Activated naive CD8-positive, alpha-beta T cell treated with anti-CD3 and anti-CD28 coated beads for 36 hours (primary cell): ENCODE measurements at places on chromosomes 7 and 10. TPM values are rescaled to one million over a fixed set of nuclear protein-coding genes. Genes with fewer than 3 reads are reported as not detected.

DNA sequence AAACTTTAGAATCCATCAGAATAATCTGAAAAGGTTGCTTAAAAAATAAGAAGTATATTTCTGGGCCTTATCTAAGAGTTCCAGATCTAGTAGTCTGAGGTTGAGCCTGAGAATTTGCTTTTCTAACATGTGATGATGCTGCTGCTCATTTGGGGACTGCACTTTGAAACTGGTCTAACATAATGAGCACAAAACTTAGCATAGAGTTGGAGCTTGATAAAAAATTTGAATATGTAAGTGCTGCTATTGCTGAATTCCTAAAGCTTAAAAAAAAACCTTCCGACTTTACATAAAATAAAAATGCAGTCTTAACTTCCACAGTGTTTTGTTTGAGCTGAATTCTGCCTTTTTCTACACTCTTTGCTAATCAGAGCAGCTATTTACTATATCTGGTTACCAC lies 48.8 kb downstream of the GLCCI1 start:
- peaks cover 7% of the 10 kb centered on the region for H3K36me3 ChIP-seq
- no peaks in the 10 kb centered on the region for H3K27me3 ChIP-seq
- no peak overlapping the region for H3K4me3 ChIP-seq
- peaks cover 36% of the 10 kb centered on the region for H3K4me1 ChIP-seq
- no peak for DNase-seq

DNA sequence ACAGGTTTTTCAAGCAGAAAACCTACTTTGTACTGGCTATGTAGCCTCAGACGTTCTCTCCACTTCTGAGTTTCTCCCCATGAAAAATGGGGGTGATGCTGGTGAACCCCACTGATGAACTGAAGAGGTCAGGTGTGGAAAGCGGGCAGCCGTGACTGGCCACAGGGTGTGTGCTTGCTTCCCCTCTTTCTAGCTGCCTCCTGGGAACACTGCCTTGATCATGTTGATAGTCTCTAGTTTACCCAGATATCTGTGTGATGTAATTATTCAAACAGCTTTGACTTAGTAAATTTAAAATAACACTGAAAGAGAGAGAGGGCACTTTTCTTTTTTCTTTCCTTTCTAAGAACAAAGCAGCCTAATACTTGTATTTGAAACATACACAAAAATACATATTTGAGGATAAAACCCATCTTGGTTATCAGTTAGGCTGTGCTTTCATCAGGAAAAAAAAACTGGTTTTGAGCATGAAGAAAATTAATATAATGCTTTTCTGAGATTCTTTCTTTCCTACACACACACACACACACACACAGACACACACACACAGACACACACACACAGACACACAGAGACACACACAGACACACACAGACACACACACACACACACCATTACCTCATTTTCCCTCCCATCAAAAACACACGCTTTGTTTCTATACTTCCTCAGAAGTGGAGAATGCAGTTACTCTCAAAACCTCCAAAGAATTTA lies 76.7 kb downstream of the MACC1 start:
- DNase-seq, result no peak
- no peak overlapping the region for H3K27ac ChIP-seq
- H3K4me3 ChIP-seq, result no peak overlapping the region
- H3K36me3 ChIP-seq, result no peaks in the 10 kb centered on the region
- H3K27me3 ChIP-seq, result peaks cover 4% of the 10 kb centered on the region

The AMZ1 gene
- 0.04 TPM for total RNA-seq

The AOC1 gene
- not detected for total RNA-seq

DNA sequence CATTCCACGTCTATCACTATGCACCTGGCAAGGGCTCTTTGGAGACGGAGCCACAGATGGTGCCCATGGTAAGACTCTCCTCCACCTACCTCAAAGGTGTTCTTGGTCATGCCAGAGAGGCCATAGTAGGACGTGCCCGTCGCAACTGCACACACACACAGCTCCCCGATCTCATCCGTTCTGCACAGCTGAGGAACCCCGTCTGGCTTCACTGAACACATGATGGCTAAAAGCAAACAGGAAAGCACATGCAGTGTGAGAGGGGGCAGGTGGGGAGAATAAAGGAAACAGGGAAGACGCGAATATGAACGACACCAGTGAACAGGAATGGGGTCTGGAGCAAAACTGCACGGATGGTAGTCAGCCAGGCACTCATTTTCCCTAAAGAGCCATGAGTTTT lies 230.9 kb downstream of the ZMYND11 start:
- no peak overlapping the region for H3K27ac ChIP-seq
- H3K4me3 ChIP-seq, result no peak overlapping the region
- no peaks in the 10 kb centered on the region for H3K27me3 ChIP-seq
- no peak for DNase-seq

The ANKRD1 gene
- total RNA-seq, result not detected

GRCh38 chr10:76009531-76009930 lies 578.1 kb downstream of the LRMDA start:
- no peaks in the 10 kb centered on the region for H3K27me3 ChIP-seq
- H3K36me3 ChIP-seq, result no peaks in the 10 kb centered on the region
- DNase-seq, result no peak
- no peaks in the 10 kb centered on the region for H3K4me1 ChIP-seq
- H3K27ac ChIP-seq, result no peak overlapping the region

GRCh38 chr7:137402536-137403352 lies 59.2 kb upstream of the PTN start:
- no peaks in the 10 kb centered on the region for H3K27me3 ChIP-seq
- no peaks in the 10 kb centered on the region for H3K36me3 ChIP-seq
- no peaks in the 10 kb centered on the region for H3K4me1 ChIP-seq
- no peak for DNase-seq

DNA sequence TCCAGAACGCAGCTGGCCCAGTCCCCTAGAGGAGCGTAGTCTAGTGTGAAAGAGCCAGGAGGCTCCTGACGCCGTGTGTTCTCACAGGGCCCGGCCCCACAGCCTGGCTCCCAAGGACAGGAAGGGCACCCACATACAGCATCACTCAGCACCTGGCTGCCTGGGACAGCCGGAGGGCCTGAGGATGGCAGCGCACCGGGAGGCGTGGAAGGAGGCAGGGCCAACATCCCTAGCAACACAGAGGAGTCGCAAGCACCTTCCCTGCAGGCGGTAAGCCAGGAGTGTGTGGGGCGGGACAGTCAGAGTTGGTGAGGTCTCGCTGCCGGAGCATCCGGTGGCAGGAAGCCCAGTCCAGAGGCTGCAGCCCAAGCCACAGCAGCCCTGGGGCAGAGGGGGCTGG lies 125.8 kb downstream of the MAD1L1 start:
- peaks cover 11% of the 10 kb centered on the region for H3K36me3 ChIP-seq
- no peak overlapping the region for H3K4me3 ChIP-seq
- H3K27ac ChIP-seq, result no peak overlapping the region
- H3K27me3 ChIP-seq, result no peaks in the 10 kb centered on the region
- peaks cover 35% of the 10 kb centered on the region for H3K4me1 ChIP-seq

GRCh38 chr10:55183993-55184392 lies 383.0 kb upstream of the PCDH15 start:
- no peaks in the 10 kb centered on the region for H3K27me3 ChIP-seq
- no peaks in the 10 kb centered on the region for H3K36me3 ChIP-seq
- H3K4me1 ChIP-seq, result no peaks in the 10 kb centered on the region
- no peak for DNase-seq
- no peak overlapping the region for H3K4me3 ChIP-seq
- H3K27ac ChIP-seq, result no peak overlapping the region

The ZNF503 gene
- total RNA-seq, result 0.42 TPM
